ENCODE measurements at places on chromosomes 2 and 18.

DNA sequence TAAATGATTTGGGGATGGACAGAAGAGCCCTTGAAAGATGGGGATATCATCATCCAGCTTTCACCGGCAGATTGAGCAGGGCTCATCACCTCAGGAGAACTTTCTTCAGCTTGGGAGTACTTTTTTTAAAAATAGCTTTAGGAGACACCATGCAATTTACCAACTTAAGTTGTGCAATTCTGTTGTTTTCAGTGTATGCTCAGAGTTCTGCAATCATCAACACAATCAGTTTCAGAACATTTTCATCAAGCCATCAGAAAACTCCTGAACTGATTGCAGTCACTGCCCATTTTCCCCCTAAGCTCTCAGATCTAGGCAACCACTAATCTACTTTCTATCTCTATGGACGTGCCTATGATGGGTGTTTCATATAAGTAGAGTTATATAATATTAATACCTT, 117.7 kb downstream of the CRIM1 start:
- DNase-seq: no peak

DNA sequence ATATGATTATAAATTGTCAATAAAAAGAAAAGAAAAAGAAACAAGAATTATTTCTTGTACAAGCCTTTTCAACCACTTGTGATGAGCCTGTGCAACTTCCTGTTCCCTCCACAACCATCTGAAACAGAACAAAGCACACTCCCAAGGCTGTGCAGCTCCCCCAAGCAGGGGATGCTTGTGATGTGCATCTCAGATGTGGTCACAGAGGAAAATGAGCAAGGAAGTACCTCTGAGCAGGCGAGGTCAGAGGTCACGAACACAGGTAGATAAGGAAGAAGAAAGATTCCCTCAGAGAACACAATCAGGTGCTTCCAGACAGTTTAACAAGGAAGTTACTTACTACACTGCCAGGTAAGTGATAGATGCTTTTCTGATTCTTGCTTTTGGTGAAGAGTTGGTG, 274.8 kb upstream of the SLC39A10 start:
- no peak for DNase-seq

GRCh38 chr2:10229462-10230099, 73.1 kb upstream of the HPCAL1 start:
- DNase-seq: no peak

- no peak for DNase-seq
Observed at GRCh38 chr2:8638327-8638726, 43.5 kb upstream of the ID2 start.

DNA sequence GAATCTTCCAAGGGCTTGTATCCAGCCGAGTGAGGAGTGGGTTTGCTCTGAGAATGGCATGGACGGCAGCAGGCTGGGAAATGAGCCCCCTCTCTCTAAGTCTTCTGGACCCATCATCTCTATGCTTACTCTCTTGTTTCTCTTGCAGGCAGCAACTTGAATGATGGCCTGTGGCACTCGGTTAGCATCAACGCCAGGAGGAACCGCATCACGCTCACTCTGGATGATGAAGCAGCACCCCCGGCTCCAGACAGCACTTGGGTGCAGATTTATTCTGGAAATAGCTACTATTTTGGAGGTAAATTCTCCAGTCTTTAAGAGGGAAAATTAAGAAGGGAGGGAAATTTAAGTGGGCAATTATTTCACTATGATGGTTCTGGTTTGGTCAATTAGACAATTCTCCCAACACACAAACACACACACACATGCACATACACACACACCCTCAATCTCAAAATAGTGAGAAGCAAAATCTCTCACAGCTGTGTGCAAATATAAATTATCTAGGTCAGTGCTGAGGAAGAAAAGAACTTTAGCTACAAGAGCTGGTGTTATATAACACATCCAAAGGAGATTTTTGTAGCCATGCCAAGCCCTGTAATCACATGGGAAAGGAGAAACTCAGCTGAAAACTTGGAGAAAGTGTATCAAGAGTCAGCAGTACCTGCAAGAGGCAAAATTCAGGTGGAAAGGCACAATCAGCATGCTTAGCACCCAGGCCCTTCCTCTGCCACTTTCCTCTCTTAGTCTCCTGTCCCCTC, 499.2 kb downstream of the CNTNAP5 start:
- no peak for DNase-seq

- DNase-seq: no peak
Observed at GRCh38 chr2:56167616-56168562, 15.9 kb upstream of the CCDC85A start.

- DNase-seq: no peak
Observed at GRCh38 chr2:133790711-133791110, 222.4 kb upstream of the NCKAP5 start.

All from GM12865 (cell line).